ENCODE measurements at places on chromosomes 11 and 22.

GRCh38 chr11:58609723-58610122 is 12.7 kb upstream of the CNTF start:
- no peak for DNase-seq

DNA sequence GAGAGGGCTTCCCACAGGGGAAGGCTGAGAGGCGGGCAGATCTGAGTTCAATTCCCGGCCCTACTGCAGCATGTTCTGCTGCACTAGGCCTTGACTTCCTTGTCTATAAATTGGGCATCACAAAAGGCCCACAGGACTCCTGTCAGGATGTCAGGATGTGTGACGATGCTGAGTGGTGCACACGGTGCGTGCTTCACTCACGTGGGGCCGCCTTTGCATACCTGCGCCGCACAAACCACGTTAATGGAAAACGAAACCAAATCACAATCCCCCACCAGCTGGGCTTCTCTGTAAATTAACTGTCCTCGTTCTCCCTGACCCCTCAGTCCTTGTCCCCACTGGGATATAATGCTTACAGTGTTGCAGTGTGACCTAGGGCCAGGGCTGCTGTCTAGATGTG is 32.3 kb upstream of the TSPAN18 start:
- no peak for DNase-seq

DNA sequence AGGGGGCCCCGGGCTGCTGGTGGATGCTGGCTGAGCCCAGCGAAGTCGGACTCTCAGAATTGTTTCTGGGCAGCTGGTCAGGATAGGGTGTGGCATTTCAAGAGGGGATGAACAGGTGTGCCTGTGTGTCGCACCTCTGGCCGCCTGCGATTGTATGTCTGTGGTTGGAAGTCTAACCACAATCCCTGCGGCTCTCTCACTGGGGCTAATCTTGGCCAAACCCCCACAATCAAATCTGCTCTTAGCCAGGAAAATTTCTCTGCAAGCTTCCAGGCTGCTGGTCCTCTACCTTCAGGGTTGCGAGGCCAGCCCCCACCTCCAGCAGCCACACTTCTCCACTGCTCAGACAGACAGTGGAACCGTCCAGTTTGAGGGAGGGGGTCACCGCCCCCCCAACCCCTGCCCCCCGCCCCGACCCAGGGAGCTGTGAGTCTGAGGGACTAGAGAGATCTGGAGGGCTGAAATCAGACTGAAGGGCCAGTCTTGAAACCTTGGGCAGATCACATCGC is 953 bp downstream of the ATG16L2 start:
- DNase-seq = no peak

- DNase-seq = no peak
Observed at GRCh38 chr11:80365980-80366379, 925.1 kb upstream of the TENM4 start.

GRCh38 chr22:37088108-37088605 is 21.4 kb downstream of the TMPRSS6 start:
- no peak for DNase-seq

- no peak for DNase-seq
Observed at GRCh38 chr11:119363081-119363850, 16.8 kb upstream of the MFRP start.

Data from breast epithelium (tissue), 4 donors.